Muscle of arm (tissue), 14 donors: ENCODE measurements at places on chromosomes 1 and 21.

- no peak for DNase-seq
Observed at GRCh38 chr21:35084869-35085268, 35.8 kb upstream of the RUNX1 start.

DNA sequence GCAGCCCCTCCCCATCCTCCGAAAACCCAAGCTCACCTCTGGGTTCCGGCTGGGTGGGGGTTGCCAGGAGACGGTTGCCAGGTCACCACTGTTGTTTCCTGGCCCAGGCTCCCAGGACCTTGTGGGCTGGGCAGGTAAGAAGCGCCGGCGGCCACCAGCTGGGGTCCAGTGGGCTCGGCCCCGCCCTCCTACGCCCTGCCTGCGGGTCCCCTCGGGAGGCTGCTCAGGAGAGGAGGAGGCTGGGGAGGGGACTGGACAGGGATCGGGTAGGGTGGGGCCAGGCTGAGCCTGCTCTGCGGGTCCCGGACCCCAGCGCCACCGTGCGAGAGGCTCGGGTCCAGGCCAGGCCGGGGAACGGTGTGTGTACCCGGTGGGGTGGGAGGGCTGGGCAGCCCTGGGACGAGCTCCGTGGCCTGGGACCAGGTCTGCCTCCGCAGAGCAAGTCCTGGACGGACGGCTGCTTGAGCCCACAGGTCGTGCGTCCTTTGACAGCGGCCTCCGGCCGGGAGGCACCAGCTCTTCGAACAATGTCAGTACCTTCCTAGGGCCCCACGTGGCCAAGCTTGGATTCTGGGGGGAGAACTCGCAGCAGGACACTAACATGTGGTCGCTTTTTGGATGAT is at the start of gene TTLL10:
TTLL10 (plus strand) TSS at position 88 of the 623 bp plus-strand sequence. CDS start 5,336 bp downstream, outside the sequence.
- DNase-seq = no peak

- no peak for DNase-seq
Observed at GRCh38 chr1:224864006-224864405, 65.5 kb upstream of the DNAH14 start.

DNA sequence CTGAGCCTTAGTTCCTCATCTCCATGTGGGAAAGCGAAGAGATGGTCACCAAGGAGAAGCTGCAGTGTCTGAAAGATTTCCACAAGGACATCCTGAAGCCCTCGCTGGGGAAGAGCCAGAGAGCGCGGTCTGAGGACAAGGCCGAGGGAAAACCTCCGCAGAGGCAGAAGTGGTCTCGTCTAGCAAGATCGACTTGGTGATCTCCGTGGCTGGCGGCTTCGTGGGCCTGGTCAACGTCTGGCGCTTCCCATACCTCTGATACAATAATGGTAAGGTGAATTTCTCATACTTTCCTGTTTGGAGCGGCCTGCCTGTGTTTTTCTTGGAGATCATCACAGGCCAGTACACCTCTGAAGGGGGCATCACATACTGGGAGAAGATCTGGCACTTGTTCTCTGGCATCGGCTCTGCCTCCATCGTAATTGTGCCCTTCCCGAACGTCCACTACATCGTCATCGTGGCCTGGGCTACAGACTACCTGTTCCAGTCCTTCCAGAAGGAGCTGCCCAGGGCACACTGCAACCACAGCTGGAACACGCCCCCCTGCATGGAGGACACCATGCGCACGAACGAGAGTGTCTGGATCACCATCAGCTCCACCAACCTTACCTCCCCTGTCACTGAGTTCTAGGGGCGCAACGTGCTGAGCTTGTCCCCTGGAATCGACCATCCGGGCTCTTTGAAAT is 841.1 kb upstream of the TMPRSS15 start:
- no peak for DNase-seq

GRCh38 chr1:206421616-206422340 is 48.5 kb upstream of the IKBKE start:
- DNase-seq = no peak

- DNase-seq = no peak
Observed at GRCh38 chr1:205062319-205062718, 19.3 kb downstream of the CNTN2 start.

GRCh38 chr1:107776900-107777663 is 187.9 kb downstream of the VAV3 start:
- DNase-seq = no peak

GRCh38 chr1:177082855-177083693 is 81.4 kb downstream of the ASTN1 start:
- peak; percentile 35 for DNase-seq

DNA sequence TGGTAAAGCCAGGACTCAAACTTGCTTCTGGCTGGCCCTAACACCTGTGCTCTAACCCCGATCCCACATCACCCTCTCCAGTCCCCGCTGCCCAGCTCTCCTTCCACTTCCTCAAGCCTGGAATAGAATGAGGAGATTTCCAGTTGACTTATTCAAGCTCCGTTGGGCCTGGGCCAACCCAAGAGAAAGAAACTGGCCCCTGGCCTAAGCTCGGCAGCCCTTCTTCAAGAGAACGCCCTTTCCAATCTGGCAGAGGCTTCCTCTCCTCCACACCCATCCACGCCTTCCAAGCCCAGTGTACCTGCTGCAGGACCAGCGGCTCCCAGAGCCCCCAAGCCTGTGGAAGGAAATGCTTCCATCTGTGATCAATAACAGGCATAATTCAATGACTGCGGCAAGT is 51.9 kb downstream of the LRRN2 start:
- peak; percentile 25 for DNase-seq

- DNase-seq = no peak
Observed at GRCh38 chr1:3651026-3651929, 1.0 kb upstream of the TP73 start.

DNA sequence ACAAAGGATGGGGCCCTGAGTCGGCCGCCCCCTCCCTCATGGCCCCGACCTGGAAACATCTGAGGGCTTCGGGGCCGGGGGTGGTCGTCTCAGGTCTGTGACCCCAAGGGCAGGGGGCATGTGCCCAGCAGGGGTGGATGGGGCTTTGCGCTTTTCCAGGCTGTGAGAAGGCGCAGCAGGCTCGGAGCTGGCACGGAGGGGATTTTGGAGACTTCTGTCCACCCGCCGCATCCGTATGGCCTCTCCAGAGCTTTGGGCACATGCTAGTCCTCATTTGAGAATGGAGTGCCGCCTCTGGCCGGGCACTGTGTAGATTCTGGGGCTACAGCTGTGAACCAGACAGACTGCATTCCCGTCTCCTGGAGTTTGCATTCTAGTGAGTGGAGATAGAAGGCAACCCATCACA is 66.1 kb upstream of the WNT4 start:
- DNase-seq = no peak

DNA sequence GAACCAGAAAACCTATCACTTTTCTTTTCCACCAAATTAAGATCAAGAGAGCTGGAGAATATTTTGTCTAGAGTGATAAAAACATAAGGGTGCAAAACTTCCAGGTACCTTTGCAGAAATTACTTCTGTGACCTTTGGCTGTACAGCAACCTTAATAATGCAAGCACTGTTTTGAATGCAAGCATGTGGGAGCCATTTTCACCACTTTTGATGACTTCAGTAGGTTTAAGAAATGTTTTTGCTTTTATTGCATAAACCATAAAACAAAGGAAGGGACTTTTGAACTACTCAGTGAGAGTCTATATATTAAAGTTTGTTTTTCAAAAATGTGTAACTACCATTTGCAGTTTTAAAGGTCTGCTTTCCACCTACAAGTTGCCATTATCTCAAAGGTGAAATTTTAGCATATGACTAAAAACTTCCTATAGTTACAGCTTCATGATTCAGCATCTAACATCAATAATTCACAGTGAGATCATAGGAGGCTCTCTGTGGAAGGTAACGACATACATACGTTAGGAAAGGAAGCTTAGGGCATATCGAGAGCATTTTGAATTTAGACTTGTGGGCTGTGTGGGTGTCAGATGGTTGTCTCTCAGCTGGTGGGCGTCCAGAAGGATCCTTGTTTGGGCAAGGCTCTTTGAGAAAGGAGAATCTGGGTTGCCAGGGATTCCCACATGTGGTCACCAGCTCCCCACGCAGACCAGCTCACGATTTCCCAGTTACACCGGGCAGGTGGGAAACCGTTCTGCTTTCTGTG is 1.1 kb upstream of the GADD45A start:
- DNase-seq = peak; percentile 20

- DNase-seq = no peak
Observed at GRCh38 chr1:51567653-51568052, 48.6 kb upstream of the EPS15 start.

- peak; percentile 89 for DNase-seq
Observed at GRCh38 chr1:79982211-79982610, 975.7 kb upstream of the ADGRL4 start.

DNA sequence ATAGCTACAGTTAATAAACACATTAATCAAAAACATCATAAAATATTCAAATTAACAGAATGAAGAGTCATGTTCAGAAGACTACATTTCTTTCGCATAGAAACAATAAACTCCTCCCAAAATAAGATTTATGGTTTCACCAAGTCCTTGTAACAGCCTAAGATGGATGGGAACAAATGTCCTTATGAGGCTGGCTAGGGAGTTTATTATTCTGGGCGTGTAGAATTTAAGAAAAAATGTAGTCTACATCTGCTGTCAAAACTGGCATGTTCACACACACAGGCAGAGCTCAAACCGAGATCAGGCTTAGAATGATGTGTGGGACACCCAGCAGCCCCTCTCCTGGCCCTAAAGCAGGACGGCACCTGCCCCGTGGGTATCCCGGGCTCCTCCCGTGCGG is 101.1 kb downstream of the NPHP4 start:
- no peak for DNase-seq

GRCh38 chr1:71242239-71242638 is 161.4 kb upstream of the ZRANB2 start:
- no peak for DNase-seq

- DNase-seq = no peak
Observed at GRCh38 chr1:197342669-197343068, 74.6 kb downstream of the CRB1 start.

DNA sequence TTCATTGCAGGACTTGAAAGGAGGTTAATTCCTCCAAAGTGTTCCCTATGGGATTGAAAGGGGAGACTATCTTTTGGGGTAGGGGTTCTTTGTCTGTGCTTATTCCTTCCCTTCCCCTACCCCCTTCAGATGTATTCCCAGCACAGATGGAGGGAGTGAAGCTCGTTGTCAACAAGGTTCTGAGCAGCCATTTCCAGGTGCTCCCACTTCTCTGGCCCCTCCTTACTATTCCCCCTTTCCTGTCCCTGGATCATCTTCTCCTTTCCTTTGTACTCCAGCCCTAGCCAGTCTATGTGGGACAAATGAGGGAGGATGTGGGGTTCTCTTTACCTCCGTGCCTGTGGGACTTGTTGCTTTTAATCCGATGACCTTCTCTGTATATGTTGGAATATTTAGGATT is 899 bp downstream of the TOMM40L start:
- DNase-seq = no peak

- DNase-seq = no peak
Observed at GRCh38 chr1:195376190-195376589, 1232.0 kb downstream of the KCNT2 start.

GRCh38 chr1:153387785-153388184 is 3.1 kb downstream of the S100A8 start:
- DNase-seq = no peak

- no peak for DNase-seq
Observed at GRCh38 chr1:102463328-102463727, 466.6 kb upstream of the OLFM3 start.

DNA sequence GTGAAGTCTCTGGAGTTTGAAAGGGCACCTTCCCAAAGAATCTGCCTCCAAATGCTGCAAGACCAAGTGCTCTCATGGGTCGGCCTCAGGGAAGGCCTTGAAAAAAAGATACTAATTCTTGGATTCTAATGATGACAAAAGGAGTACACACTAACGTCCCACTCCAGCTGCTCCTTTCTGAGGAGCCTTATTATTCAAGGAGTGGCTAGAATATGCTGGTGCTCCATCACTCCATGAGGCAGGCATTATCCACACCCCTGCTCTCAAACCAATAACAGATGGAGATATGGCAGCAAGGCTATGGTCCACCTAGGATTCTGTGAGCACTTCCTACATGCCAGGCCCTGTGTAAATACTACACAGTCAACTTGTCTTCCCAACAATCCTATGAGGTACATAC is 54.4 kb downstream of the FAM78B start:
- no peak for DNase-seq

- no peak for DNase-seq
Observed at GRCh38 chr1:205071801-205072200, 12.5 kb downstream of the TMEM81 start.

GRCh38 chr1:27968692-27969091 is 8.9 kb downstream of the XKR8 start:
- DNase-seq = no peak

DNA sequence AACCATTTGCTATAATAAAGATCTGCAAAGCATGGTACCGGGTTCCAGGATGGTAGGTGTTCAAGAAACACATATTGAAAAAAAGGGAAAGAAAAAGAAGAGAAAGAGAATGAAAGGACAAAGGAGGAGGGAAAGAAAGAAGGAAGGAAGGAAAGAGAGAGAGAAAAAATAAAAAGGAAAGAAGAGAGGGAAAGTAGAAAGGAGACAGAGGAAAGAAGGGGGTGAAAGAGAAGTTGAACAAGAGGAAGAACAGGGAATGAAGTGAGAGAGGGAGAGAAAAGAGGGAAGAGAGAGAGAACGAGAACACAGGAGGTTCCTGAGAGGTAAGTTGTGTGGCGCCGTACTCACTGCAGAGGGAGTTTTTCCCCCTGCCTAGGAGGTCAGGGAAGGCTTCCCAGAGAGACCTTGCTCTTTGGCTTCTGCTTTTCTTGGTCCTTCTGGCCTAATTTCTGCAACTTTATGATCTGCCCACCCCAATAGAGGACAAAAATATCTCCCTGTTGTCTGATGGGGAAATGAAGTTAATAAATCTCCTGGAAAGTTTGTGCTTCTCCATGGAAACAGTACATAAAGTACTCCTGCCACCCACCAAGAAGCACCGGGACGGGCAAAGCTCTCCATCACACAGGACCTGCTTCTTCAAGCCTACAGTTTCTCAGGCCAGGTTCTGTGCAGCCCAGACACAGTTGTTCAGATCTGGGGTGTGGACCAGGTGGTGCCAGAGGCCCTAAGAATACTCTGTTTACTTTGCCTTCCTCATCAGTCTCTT is 124.8 kb downstream of the ROR1 start:
- no peak for DNase-seq

- no peak for DNase-seq
Observed at GRCh38 chr21:45259206-45259840, 28.4 kb downstream of the POFUT2 start.

DNA sequence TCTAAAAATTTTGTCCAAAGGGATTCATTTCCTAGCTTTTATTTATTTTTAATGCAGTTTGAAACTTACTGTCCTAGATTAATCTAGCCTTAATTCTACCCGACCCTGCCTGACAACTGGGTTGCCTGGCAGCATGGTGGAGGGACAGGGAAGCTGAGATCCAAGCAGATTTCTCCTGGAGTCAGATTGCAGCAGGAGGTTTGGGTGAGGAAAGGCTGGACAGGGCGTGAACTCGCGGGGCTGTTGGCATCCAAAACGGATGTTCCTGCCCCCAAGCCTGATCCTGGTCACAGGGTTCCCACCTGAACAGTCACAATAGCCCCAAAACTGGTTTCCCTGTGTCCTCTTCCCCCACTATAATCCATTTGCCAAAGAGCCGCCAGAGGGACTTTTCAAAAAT is 23.2 kb downstream of the TCEA3 start:
- no peak for DNase-seq
